ENCODE measurements at places on chromosomes 7 and 10.

DNA sequence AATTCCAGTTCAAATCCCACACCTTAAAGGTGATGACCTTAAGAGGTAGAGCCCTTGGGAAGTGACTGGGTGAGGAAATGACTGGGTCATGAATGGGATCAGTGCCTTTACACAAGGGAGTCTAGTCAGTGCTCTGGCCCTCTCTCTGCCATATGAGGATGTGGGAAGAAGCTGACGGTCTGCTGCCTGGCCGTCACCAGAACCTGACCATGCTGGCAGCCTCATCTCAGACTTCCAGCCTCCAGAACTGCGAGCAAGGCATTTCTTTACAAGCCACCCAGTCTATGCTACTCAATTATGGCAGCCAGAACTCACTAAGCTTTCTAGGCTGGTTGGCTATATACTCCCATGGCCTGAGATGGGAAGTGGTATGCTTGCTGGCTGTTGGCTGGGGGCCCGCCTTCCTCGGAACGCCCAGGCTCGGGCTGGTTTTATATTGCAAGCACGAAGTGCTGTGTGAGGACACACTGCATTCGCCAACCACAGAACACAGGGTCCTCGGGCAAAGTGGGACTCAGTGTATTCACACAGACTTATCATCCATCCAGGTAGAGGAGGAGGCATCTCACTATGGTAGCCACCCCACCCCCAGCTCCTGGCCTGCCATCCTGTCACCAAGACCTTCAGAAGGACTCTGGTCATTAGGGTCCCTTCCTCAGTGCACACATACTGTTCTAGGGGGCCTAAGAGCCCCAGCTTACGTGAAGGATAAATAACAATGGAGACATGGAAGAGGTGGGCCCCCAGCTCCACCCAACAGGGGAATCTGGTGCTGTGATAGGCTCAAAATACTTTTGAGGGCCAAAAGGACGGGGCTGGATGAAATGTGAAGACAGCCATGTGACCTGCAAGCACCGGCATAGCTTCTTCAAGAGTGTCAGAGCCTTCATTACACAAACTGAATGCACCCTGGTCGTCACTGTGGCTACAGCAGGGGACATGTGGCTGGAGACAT is 49.0 kb downstream of the ZRANB1 start:
- DNase-seq: no peak

GRCh38 chr7:82244947-82245517 is 198.5 kb downstream of the CACNA2D1 start:
- DNase-seq: no peak

DNA sequence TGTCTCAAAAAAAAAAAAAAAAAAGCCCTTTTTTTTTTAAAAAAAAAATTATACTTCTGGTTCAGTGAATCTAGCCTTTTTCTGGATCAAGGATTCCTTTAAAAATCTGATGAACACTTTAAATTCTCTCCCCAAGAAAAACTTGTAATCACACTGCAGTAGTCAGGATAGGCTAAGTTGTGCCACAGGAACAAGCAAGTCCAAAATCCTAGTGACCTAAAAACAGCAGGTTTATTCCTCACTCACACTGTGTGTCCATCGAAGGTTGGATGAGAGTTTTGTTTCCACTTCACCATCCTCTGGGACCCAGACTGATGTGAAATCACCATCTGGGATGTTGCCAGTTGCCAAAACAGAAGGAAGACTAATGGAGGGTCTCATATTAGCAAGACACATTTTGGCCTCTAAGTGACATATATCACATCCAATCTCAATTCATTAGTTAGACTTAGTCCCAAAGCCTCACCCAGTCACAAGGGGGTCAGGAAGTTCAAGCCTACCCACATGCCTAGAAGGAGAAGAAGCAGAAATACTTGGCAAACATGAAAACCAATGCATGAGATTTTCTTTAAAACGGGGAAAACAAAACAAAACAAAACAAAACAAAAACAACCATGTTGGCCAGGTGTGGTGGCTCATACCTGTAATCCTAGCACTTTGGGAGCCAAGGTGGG is 32.7 kb downstream of the CYP17A1 start:
- DNase-seq: no peak

DNA sequence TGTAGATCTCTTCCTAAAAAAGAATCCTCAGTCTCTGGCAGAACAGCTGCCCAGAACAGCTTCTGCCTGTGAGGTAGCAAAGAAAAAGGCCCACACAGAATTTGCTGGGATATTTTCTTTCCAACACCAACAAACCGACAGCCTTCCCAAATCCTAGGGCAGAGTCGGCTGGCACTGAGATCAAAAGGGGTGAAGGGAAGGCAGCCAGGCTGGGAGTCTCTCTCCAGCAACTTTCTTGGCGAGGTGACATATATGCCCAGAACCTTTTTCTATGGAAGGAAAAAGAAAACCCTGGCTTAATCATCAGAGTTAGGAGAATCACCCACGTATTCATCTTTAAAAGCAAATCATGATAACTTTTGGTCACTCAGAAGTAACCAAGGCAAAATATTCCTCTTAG is 279.6 kb downstream of the DNAJB6 start:
- DNase-seq: no peak

GRCh38 chr7:107744345-107744750 is 406 bp downstream of the CBLL1 start:
- no peak for DNase-seq

DNA sequence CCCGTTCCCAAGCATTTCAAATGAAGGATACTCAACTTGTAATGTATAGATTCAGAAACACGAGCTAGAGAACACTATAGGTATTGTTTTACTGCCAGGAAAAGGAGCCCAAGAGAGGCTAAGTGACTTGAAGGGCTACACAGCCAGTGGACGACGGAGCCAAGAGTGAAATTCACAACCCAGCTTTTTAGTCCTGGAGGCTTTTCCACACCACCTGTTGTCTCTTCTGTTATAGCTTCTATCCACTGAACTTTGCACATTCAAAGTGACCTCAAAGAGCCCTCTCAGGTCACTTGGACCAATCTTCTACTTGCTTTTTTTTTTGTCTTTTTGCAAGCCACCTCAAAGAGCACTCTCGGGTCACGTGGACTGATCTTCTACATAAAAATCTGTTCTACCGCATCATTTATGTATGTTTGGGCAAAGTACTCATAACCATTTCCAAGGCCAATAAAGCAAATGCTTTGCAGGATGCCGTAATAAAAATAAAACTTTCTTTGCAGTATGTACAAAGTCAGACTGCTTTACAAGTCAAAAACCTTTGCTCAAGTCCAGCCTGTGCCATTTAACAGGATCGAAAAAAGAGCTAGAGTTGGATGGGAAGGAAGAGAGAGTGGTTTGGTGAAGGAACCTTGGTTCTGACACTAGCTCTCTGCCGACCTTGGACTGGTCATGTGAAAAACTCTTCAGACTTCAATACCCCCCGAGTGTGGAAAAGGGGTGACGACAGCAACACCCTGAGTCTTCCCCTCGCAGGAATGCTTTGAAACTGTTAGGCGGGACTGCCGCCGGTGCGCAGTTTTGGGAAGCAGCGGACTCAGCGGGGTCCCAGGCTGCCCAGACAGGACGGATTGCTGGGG is 821 bp downstream of the SLC35B4 start:
- DNase-seq: no peak

DNA sequence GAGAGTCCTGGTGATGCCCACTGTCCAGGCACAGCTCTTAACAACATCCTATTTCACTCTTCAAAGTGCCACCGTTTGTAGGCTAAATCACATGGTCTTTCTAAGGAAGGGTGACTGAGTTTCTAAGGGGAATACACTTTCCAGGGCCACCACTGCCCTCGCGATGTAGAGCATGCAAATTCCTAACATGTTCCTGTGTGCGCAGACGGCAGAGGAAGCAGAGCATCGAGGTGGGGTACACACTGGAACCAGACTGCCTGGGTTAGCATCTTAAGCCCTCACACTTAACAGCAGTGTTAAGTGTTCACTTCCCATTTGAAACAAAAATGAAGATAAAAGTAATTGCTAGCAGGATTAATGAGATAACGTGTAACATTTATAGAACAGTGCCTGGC is 3.0 kb downstream of the VOPP1 start:
- no peak for DNase-seq

DNA sequence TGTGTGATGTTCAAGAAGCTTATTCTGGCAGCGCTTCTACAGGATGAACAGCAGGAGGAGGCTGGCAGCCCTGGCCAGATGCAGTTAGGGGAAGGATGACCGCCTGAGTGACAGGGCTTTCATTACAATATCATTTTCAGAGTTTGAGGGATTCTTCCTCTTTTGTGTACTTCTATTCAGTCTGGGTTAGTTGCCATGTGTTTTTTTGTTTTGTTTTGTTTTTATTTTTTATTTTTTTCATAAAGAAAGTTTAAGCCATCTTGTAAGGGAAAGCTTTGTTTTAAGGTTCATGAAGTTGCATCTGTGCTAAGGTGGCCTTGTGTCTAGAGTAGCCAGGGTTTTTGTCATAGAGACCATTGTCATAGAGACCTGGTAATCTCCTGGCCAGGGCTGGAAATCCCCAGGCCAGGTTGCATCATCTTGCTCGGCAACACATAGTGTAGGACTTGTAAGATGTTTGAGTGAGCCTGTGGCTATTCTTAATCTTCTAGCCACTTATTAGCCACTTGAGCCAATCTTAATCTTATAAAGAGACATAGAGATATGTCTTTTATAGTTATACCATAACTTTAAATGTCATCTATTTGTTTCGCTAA is 230.5 kb upstream of the TMEM229A start:
- no peak for DNase-seq

DNA sequence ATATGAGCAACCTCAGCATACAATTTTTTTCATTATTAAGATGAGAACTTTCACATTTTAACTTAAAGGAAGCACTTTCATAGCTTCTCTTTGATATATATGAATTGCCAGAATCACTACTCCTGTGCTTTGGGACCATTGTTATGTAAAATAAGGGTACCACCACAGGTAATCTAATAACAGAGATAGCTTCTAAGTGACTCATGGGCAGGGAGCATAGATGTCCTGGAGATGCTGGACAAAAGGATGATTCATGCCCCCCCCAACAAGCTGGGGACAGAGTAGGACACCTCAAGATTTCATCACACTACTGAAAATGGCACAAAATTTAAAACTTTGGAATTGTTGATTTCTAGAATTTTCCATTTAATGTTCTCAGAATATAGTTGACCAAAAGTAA is 641.1 kb downstream of the PCDH15 start:
- no peak for DNase-seq

DNA sequence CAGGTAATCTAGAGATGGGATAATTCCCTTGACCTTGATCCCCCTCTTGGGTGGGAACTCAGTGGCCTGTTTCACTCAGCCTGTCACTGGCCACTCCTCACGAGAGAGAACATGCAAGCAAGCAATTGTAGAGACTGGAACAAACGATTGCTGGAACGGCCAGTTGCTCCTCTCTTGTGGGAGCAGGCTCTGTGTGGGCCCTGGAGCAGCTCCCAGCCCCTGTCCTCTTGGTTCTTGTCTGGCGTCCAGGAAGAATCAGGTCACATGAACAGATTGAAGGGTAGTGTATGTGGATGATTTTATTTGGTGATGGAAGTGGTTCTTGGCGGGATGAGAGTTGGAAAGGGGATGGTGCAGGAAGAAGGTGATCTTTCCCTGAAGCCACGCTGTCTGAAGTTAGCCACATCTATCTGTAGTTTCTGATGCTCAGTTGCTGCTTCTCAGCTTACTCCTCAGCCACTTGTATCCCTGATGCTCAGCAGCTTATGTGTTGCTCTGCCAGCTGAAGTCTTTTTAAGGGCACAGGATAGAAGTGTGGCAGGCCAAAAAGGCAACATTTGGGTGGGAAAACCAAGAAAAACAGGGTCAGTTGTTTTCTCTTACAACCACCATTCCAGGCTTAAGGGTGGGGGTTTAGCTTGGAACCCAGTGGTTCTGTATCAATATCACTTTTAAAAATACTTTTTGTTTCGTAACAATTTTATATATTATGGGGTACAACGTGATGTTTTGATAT is 15.9 kb downstream of the RNF133 start:
- no peak for DNase-seq

GRCh38 chr10:83289373-83289772 is 849.9 kb upstream of the GHITM start:
- no peak for DNase-seq

GRCh38 chr10:52729271-52730104 is 43.1 kb downstream of the MBL2 start:
- no peak for DNase-seq

DNA sequence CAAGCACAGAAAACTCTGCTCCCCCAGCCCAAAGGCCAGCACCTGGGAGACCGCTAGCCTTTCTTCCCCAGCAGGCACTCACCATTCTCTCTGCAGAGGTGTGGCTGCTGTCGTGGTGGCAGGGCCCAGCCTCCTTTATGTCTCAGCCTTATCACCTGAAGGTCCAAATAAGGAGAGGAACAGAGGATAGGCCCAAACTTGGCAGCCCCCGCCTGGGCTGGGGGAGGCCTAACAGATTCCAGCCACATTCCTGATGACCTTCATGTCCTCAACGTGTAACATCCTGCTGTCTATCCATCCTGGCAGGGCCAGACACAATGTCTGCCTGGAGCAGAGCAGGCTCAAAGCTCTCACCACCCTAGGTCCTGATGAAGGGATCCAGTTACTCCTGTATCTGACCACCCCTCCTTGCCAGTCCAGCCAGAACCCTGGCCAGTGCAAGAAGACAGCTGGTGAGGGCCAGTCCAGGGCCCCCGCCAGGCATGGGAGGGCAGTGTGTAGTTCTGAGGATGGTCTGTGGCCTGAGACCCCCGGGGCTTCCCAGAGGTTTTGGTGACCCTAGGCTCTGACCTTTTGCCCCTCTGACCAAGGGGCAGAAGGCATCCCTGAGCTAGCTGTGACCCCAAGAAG is at the start of gene MYL7:
Gene MYL7, minus strand, starts transcription at position 112 of the 630 bp plus-strand sequence. Its CDS starts 27 bp downstream, at position 85.
- no peak for DNase-seq

- DNase-seq: no peak
Measured at GRCh38 chr7:151790830-151791620, 85.9 kb downstream of the PRKAG2 start.

GRCh38 chr7:22806752-22807151 is 15.9 kb downstream of the TOMM7 start:
- DNase-seq: no peak

GRCh38 chr7:27779873-27780272 is 39.9 kb downstream of the TAX1BP1 start:
- no peak for DNase-seq

DNA sequence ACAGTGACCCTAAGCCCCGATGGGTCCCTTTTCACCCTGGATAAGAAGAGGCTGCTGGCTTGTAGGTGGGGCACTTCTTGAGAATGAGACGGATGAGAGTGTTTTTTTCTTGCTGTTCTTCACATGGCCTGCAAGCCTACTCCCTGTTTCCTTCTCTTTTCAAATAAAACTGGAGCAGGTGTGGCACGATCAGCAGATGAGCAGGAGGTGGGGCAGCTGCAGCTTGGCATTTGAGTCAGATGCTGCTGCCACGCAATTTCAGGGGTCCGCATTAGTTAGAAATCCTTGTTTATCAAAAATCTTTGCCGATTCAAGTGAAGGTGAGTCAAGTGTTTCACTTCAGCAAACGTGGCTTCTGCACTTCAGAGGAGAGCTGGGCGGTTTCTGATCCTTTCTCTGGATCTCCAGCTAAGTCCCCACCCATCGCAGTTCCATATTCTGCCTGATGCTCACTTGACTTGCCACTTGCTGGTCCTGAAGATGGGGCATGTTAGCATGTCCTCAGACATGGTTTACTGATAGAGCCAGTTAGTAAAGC is 20.8 kb downstream of the WDFY4 start:
- DNase-seq: no peak

- no peak for DNase-seq
Measured at GRCh38 chr10:22250897-22251660, 33.3 kb upstream of the EBLN1 start.
